ENCODE measurements at places on chromosomes 5 and 9.

GRCh38 chr9:93139365-93140182, 5.5 kb upstream of the NINJ1 start:
- DNase-seq: no peak

GRCh38 chr9:117149996-117150395, 264.9 kb downstream of the ASTN2 start:
- no peak for DNase-seq

GRCh38 chr5:137563301-137563645, 64.1 kb upstream of the SPOCK1 start:
- DNase-seq: no peak

- no peak for DNase-seq
Observed at GRCh38 chr5:33046091-33046490, 335.0 kb downstream of the NPR3 start.

- DNase-seq: no peak
Observed at GRCh38 chr5:122653087-122654017, 121.5 kb upstream of the SNX2 start.

DNA sequence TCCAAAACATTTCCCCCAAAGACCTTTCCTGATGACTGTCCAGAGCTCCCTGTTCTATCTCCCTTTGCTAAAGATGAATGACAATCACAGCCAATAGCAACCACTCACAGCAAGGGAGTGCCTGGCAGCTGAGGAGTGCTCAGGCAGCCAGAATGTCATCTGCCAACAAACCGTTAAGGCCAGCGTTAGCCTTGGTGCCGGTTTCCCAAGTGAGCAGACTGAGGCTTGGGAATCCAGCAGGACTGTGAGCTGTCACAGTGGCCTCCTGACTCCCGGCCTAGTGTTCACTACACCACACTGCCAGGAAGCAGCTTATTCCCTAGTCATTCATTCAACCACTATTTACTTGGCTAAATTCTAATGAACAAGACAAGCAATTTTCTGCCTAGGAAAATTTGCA, 24.7 kb downstream of the STK10 start:
- DNase-seq: no peak

GRCh38 chr5:34501840-34502239, 154.3 kb upstream of the RAI14 start:
- no peak for DNase-seq

DNA sequence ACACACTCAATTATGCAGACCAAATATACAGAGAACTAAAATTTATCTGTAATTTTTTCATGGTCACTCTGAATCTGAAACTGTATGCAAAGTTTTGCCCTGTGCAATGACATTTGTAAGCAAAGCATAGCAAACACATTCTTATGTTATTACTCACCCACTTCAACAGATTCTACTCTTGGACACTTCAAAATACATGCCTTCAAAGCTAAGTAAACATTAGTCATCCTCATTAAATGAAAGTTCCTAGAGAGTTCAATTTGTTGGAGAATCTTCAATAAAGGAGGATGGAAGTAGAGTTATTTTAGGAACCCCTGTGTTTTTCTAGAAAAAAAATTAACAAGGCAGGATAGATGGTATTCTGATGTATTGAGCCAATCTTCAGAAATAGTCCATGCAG, 639.7 kb upstream of the C9orf72 start:
- no peak for DNase-seq

- DNase-seq: no peak
Observed at GRCh38 chr5:111135363-111135762, 43.2 kb downstream of the WDR36 start.

GRCh38 chr5:82018462-82018861, 46.6 kb downstream of the ATG10 start:
- DNase-seq: no peak

DNA sequence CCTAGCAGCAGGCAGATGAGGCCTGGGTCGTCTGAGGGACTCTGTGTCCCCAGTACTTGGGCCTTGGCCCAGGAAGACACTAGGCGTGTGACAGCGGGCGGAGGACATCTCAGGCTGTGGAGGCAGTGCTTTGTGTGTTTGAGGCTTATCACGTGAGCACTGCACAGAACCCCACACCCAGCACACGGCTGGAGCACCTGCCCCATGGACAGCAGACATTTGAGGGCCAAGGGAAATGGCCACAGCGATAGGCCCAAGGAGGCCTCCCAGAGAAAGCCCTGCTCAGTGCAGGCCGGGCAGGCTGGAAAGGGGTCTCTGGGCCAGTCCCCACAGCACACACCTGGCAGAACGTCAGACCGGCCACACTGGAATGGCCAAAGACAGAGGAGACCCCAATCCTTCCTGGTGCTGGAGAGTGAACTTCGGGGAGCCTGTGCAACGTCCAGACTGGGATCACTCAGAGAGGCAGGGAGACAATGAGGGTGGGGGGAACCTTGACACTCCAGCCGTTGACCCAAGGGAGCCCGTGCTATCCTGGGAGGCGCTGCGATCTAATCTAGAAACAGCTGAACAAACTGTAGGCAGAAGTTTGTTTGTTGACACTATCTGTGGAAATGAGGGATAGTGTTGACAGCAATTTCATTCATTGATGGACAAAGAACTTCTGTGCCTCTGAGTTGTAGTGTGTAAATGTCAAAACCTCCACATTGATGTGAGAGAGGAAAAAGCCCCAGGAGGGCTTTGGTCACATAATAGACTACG, 19.6 kb upstream of the FLT4 start:
- DNase-seq: no peak

GRCh38 chr5:172455087-172455381, 709 bp upstream of the SH3PXD2B start:
- DNase-seq: no peak

- no peak for DNase-seq
Observed at GRCh38 chr5:10757043-10757442, 4.0 kb downstream of the DAP start.

DNA sequence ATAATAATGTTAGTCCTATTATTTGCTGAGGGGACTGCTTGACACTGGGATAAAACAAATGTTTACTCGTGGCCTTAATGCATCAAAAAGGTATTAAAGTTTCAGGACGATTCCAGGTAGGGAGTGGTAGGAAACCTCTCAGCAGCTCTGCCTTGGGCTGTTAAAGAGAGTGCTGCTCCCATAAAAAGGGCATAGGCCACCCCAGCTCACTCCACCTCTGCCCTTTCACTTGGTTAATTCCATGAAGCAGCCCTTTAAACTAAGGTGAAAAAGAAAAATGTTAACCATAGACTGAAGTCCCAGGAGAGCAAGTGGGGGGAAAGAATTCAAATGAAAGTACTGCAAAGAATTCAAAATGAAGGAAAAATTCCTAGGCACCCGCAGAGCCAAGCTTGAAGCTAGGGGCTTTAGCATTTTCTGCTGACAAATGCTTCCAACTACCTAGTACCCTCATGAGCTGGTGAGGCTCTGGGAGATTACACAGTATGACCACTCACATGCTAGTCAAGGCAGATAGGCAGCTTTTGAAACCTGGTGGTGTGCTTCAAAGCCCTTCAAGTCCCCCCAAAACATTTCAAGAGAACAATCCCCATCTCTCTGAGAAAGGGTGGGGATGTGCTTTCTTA, 8.5 kb downstream of the KLF9 start:
- no peak for DNase-seq

DNA sequence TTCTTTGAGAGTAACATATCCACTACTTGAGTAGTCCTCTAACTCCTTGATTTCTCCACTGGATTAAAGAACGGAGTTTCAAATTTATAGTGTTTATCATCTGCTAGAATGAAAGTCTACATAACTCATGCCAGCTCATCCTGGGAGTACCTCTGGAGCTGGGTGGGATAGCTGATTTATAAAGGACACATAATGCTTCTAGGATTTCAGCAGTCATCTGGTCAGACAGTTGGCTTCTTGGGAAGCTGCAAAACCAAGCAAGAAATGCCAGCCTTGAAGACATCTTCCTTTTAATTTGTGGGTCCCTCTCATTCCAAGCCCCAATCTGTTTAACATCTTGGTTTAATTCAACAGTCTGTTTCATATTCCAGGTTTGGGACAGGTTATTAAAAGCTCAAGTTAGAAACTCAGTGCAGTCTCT, 3.2 kb downstream of the GALNT10 start:
- no peak for DNase-seq

DNA sequence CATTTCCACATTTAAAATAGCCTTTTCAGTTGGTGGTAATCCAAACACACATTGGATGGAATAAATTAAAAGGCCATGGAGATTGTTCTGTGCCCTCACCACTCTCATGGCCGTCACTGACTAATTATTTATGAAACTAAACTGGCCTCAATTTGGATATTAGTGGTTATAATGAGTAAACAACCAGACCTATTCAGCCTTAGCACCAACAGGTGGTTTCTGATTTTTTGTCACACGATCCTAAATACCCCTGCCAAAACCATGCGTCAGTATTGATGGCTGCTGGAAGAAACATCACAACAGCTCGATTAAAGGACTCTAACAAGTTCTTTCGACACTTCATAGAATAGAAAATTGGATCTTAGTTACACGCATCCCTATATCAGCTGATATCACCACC, 276.0 kb upstream of the DAP start:
- no peak for DNase-seq

DNA sequence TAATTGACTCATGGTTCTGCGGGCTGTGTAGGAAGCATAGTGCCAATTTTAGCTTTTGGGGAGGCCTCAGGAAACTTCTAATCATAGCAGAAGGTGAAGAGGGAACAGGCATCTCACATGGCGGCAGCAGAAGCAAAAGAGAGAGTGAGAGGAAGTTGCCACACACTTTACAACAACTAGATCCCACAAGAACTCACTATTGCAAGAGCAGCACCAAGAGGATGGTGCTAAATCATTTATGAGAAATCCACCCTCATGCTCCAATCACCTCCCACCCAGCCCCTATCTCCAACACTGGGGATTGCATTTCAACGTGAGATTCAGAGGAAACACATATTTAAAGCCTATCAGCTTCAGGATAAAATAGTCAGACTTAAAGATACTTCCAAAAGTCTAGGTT, 36.1 kb upstream of the LPAR1 start:
- no peak for DNase-seq
